Natural killer cell treated with Interleukin-12 subunit alpha and Interleukin-12 subunit beta and Interleukin-15 and Interleukin-18, amount 100 ng/mL, for 72 hours (primary cell): ENCODE measurements at places on chromosomes 7 and 10. TPM values are rescaled to one million over a fixed set of nuclear protein-coding genes. Genes with fewer than 3 reads are reported as not detected.

GRCh38 chr10:129035052-129035827 lies 431.8 kb upstream of the MGMT start:
- H3K36me3 ChIP-seq: peaks cover 4% of the 10 kb centered on the region
- H3K4me3 ChIP-seq: peak overlapping the region; percentile 67
- H3K27me3 ChIP-seq: peaks cover 70% of the 10 kb centered on the region
- H3K27ac ChIP-seq: peak overlapping the region; percentile 58

GRCh38 chr10:127922675-127923366 lies 15.9 kb downstream of the PTPRE start:
- H3K27me3 ChIP-seq: no peaks in the 10 kb centered on the region
- no peak for DNase-seq
- no peak overlapping the region for H3K27ac ChIP-seq
- H3K4me1 ChIP-seq: peaks cover 29% of the 10 kb centered on the region
- no peak overlapping the region for H3K4me3 ChIP-seq

GRCh38 chr10:30813872-30814481 lies 184.4 kb upstream of the LYZL2 start:
- H3K4me3 ChIP-seq: no peak overlapping the region
- DNase-seq: no peak
- no peak overlapping the region for H3K27ac ChIP-seq
- H3K36me3 ChIP-seq: no peaks in the 10 kb centered on the region

DNA sequence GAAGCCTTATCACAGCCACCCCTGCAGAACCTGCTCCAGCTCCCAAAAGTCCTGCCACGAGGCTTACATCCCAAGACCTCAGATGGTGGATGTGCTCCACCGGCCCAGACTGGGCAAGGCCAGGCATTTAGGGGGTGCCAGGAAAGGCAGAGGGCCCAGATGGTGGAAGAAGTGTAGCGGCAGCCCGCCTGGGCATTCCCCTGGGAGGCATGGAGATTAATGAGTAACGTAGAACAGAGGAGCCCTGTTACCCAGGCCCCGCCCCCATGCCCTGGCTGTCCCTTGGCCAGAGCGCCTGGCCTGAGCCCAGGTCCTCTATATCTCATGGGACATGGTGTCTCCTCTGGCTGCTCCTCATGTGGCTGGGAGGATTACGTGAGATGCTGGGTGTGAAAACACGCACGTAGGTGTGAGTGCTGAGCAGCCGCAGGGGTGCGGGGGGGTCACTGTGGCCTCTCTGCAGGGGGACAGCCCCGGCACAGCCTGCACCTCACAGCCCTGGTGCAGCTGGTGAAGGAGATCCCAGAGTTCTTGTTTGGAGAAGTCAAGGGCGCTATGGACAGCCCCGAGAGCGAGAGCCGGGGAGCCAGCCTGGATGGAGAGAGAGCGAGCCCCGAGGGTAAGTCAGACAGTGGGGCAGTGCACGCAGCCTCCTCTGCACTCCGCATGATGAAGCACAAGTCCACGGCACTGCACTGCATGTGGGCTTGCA lies 52.9 kb downstream of the ZNF467 start:
- H3K27ac ChIP-seq: peak overlapping the region; percentile 54
- peaks cover 25% of the 10 kb centered on the region for H3K4me1 ChIP-seq
- no peaks in the 10 kb centered on the region for H3K27me3 ChIP-seq
- DNase-seq: peak; percentile 84

DNA sequence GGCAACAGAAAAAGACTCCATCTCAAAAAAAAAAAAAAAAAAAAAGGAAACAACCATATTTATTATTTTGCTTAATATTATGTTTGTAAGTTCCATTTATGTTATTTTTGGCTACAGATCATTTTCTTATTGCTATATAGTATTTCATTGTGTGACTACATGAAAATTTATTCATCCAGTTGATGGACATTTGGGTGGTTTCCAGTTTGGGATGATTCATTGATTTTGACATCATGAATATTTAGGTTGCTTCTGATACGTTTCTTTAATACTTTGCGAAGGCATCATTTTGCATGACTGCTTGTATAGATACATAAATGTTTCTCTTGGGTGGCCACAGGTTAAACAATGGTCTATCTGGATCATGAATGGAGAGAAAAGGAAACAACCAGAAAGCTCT lies 2.0 kb upstream of the NPSR1 start:
- H3K36me3 ChIP-seq: no peaks in the 10 kb centered on the region
- H3K27me3 ChIP-seq: peaks cover 11% of the 10 kb centered on the region
- no peaks in the 10 kb centered on the region for H3K4me1 ChIP-seq
- no peak overlapping the region for H3K4me3 ChIP-seq

GRCh38 chr10:3186368-3186767 lies 13.8 kb upstream of the PITRM1 start:
- no peak overlapping the region for H3K4me3 ChIP-seq
- H3K27ac ChIP-seq: no peak overlapping the region
- H3K4me1 ChIP-seq: no peaks in the 10 kb centered on the region
- no peak for DNase-seq
- no peaks in the 10 kb centered on the region for H3K36me3 ChIP-seq

DNA sequence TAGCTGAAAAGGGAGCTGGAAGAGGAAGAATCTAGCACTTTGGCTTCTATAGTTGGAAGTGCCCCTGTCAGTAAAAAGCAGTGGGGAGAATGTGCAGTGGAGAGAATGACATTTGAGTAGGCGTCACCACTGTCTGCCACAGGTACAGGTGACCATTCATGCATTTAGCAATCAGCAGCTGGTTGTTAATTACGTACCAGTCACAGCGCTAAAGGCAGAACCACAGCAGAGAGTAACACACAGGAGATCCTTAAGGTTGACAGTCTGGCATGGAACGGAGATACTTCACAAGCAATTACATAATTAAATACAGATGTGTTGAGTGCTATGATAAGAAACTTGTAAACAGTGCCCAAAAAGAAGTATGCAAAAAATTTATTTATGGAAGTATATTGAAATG lies 24.8 kb downstream of the C10orf67 start:
- peaks cover 10% of the 10 kb centered on the region for H3K27me3 ChIP-seq
- no peak overlapping the region for H3K27ac ChIP-seq
- H3K36me3 ChIP-seq: no peaks in the 10 kb centered on the region

- no peaks in the 10 kb centered on the region for H3K27me3 ChIP-seq
- no peak for DNase-seq
- H3K4me1 ChIP-seq: no peaks in the 10 kb centered on the region
Measured at GRCh38 chr7:131212114-131212513, 115.6 kb upstream of the MKLN1 start.

DNA sequence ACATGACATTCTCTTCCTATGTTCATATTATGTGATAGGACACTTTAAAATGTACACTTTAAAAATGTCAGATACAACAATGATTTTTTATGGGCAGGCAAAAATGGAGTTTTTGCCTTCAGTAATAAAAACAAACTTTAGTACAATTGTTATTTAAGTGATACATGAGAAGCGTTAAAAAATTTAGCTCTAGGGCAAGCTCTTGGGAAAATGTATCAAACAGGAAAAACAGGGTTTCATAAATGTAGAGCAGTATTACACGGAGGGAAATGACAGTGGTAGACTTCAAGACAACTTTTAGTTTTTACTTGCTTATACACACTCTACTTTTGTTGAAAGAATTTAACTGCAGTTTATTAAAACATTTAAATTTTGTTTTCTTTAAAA lies 1.5 kb downstream of the FHIP2A start:
- peaks cover 5% of the 10 kb centered on the region for H3K36me3 ChIP-seq
- no peak for DNase-seq
- H3K27ac ChIP-seq: peak overlapping the region; percentile 87
- H3K27me3 ChIP-seq: peaks cover 4% of the 10 kb centered on the region
- peak overlapping the region; percentile 86 for H3K4me3 ChIP-seq
- peaks cover 30% of the 10 kb centered on the region for H3K4me1 ChIP-seq

DNA sequence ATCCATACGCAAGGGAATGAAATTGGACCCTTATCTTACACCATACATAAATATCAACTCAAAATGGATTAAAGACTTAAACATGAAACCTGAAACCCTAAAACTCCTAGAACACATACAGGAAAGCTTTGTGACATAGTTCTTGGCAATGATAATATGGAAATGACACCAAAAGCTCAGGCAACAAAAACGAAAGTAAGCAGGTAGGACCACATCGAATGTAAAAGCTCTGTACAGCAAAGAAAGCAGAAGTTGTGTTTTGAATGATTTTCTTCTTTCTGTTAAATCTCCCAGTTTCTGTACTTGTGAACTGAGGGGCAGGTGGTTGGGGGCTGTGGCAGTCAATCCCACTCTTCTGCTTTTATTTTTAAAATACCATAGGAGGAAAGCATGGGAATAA lies 368.4 kb upstream of the PODXL start:
- no peaks in the 10 kb centered on the region for H3K4me1 ChIP-seq
- H3K27me3 ChIP-seq: peaks cover 21% of the 10 kb centered on the region
- H3K4me3 ChIP-seq: peak overlapping the region; percentile 45
- no peaks in the 10 kb centered on the region for H3K36me3 ChIP-seq

GRCh38 chr10:97690133-97690532 lies 3.1 kb upstream of the AVPI1 start:
- no peaks in the 10 kb centered on the region for H3K27me3 ChIP-seq
- H3K4me3 ChIP-seq: no peak overlapping the region

- no peak for DNase-seq
- H3K4me1 ChIP-seq: peaks cover 40% of the 10 kb centered on the region
- H3K27me3 ChIP-seq: no peaks in the 10 kb centered on the region
- H3K27ac ChIP-seq: peak overlapping the region; percentile 97
- H3K36me3 ChIP-seq: no peaks in the 10 kb centered on the region
Measured at GRCh38 chr7:601036-601594, 81.5 kb upstream of the PDGFA start.

GRCh38 chr7:138865843-138866242 lies 67.8 kb upstream of the ATP6V0A4 start:
- no peaks in the 10 kb centered on the region for H3K27me3 ChIP-seq
- H3K36me3 ChIP-seq: no peaks in the 10 kb centered on the region
- no peak overlapping the region for H3K4me3 ChIP-seq
- H3K4me1 ChIP-seq: no peaks in the 10 kb centered on the region

DNA sequence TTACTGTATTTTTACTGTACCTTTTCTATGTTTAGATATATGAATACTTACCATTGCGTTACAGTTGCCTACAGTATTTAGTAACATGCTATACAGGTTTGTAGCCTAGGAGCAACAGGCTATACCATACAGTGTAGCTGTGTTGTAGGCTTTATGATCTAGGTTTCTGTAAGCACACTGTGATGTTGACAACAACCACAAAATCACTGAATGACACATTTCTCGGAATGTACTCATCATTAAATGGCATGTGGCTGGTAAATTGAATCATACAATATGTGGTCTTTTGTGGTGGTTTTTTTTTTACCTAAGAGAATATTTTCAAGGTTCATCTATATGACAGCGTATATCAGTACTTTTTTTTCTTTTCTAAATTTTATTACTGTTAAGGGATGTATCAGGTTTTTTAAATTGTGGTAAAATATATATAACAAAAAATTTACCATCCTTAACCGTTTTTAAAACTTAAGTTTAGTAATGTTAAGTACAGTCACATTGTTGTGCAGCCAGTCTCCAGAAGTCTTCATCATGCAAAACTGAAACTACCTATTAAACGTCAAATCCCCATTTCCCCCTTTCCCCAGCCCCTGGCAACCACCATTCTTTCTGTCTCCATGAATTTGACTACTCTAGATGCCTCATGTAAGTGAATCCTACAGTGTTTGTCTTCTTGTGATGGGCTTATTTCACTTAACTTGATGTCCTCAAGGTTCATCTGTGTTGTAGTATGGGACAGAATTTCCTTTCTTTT lies 21.5 kb downstream of the BTAF1 start:
- no peaks in the 10 kb centered on the region for H3K27me3 ChIP-seq
- peaks cover 34% of the 10 kb centered on the region for H3K4me1 ChIP-seq
- no peak for DNase-seq

DNA sequence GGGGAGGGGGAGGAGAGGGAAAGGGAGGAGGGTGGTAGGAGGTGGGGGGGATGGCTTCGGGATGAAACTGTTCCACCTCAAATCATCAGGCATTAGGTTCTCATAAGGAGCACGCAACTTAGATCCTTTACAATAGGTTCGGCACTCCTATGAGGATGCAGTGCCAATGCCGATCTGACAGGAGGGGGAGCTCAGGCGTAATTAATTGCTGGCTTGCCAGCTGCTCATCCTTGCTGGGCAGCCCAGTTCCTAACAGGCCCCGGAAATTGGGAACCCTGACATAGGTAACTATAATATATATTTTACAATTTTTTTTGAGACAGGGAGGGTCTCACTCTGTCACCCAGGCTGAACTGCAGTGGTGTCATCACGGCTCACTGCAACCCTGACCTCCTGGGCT lies 118.8 kb upstream of the SFMBT2 start:
- H3K4me1 ChIP-seq: peaks cover 5% of the 10 kb centered on the region
- no peak overlapping the region for H3K4me3 ChIP-seq
- H3K27ac ChIP-seq: no peak overlapping the region
- no peak for DNase-seq
- H3K36me3 ChIP-seq: no peaks in the 10 kb centered on the region

DNA sequence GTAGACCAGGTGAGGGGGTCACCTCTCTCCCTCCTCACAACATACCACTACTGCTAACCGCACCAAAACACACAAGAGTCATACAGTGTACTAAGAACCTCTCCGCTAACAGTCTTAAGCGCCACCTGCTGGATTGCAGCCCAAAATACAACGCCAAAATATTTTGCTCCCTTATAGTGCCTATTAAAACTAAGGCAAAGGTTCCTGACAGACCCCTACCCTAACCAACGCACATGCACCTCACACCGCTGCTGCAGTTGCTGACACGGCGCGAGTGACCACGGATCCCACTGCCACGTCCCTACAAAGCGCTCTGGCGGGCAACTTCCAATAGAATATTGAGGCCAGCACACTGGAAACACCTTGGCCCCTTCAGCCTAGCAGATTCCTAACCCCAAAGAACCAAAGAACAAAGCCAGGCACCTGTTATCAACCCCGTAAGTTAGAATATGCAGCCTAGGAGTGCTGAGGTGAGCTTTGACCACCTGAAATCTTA lies 563.6 kb upstream of the SEMA3D start:
- no peak overlapping the region for H3K4me3 ChIP-seq
- no peaks in the 10 kb centered on the region for H3K27me3 ChIP-seq
- DNase-seq: no peak
- no peak overlapping the region for H3K27ac ChIP-seq

DNA sequence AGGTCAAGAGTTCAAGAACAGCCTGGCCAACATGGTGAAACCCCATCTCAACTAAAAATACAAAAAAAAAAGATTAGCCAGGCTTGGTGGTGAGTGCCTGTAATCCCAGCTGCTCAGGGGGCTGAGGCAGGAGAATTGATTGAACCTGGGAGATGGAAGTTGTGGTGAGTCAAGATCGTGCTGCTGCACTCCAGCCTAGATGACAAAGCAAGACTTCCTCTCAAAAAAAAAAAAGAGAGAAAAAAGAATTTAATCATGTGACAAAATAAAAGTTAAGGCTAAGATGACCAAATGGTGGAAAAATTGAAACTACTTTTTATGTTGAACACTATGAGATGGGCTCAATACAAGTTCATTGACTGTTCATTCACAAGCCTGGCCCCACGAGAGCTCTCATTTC lies 141.1 kb upstream of the WDR11 start:
- no peak overlapping the region for H3K4me3 ChIP-seq
- H3K27me3 ChIP-seq: peaks cover 11% of the 10 kb centered on the region
- no peaks in the 10 kb centered on the region for H3K36me3 ChIP-seq
- no peak overlapping the region for H3K27ac ChIP-seq
- peaks cover 8% of the 10 kb centered on the region for H3K4me1 ChIP-seq

GRCh38 chr10:118729641-118730258 lies 25.0 kb downstream of the CACUL1 start:
- no peaks in the 10 kb centered on the region for H3K36me3 ChIP-seq
- no peaks in the 10 kb centered on the region for H3K27me3 ChIP-seq
- H3K27ac ChIP-seq: peak overlapping the region; percentile 79
- DNase-seq: no peak
- H3K4me3 ChIP-seq: peak overlapping the region; percentile 48

Gene PITX3
- total RNA-seq: not detected

Gene GDF10
- not detected for total RNA-seq

Gene FOXI2
- total RNA-seq: not detected

Gene NUTM2E
- total RNA-seq: not detected

Gene CNOT4
- total RNA-seq: 25.6 TPM

Gene TMEM270
- not detected for total RNA-seq

Gene GTF2IRD1
- total RNA-seq: not detected

Gene RBP3
- total RNA-seq: not detected

Gene TAS2R60
- total RNA-seq: not detected

Gene UCN3
- not detected for total RNA-seq

Gene TMEM139
- total RNA-seq: not detected
